ENCODE measurements at places on chromosomes 1 and 21. TPM values are rescaled to one million over a fixed set of nuclear protein-coding genes. Genes with fewer than 3 reads are reported as not detected.

HAPLN2 gene
- not detected for total RNA-seq

CD1D gene
- total RNA-seq: 3.9 TPM

ELOVL1 gene
- total RNA-seq: 140 TPM

KCNT2 gene
- total RNA-seq: not detected

TDRKH gene
- 12.4 TPM for total RNA-seq

FCRL1 gene
- total RNA-seq: not detected

FMO1 gene
- not detected for total RNA-seq

EDN2 gene
- 0.11 TPM for total RNA-seq

SLC30A10 gene
- not detected for total RNA-seq

KRTAP12-3 gene
- not detected for total RNA-seq

INSRR gene
- total RNA-seq: not detected

GFI1 gene
- 0.10 TPM for total RNA-seq

RGS13 gene
- not detected for total RNA-seq

TCEA3 gene
- total RNA-seq: 0.71 TPM

NPL gene
- total RNA-seq: 3.2 TPM

ANKRD65 gene
- total RNA-seq: 11.6 TPM
